ENCODE measurements at places on chromosomes 12 and 14. TPM values are rescaled to one million over a fixed set of nuclear protein-coding genes. Genes with fewer than 3 reads are reported as not detected.

The SERPINA10 gene
- total RNA-seq: 23.0 TPM

The TAS2R46 gene
- total RNA-seq: 2.9 TPM

DNA sequence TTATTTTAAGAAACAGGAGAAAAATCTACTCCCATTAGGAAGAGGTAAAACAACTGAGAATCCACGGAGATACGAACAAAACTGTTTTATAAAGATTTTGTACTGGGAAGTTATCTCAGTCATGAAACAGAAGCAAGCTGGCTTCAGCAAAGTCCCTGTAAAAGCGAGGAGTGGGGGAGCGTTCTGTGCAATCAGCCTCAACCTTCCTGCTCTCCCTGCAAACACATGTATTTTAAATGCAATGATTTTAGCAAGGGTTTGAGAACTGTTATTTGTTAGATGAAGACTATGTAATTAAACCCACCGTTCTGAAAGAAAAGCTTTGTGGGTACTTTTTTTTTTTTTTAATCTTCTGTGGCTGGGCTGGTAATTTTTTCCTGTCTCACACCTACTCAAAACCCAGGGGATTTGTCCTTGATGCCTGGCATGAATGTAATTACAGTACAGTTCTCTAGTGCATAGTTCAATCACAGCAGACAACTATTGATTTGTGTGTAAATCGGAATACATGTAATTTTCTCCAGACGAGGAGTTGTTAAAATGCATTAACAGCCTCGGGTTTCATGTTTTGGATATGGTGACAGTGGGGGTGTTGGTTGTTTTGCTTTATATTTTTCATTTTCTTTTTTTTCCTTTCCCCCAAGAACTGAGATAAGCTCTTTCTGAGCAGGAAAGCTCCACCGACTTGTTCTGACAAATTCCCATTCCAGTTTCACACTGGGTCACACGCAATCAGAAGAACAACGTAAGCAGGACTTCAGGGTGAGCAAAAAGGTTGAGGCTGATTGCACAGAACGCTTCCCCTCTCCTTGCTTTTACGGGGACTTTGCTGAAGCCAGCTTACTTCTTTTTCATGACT is 153.6 kb downstream of the PHLDA1 start:
- peak; percentile 47 for DNase-seq

GRCh38 chr12:4284306-4284705 is 10.7 kb downstream of the CCND2 start:
- DNase-seq: no peak

GRCh38 chr14:50475460-50475859 is 56.9 kb downstream of the MAP4K5 start:
- peak; percentile 16 for DNase-seq

GRCh38 chr12:6567112-6567670 is 900 bp downstream of the NOP2 start:
- DNase-seq: no peak

- no peak for DNase-seq
Measured at GRCh38 chr14:43252866-43253265, 1254.2 kb downstream of the FSCB start.

GRCh38 chr14:69191340-69192111 is at the start of gene EXD2:
EXD2 (plus strand) TSS chr14:69191498; CDS start chr14:69209471, 17,973 bp downstream.
- peak; percentile 92 for DNase-seq

GRCh38 chr12:15842108-15842507 is 40.1 kb upstream of the STRAP start:
- no peak for DNase-seq

All from hepatocyte (in vitro differentiated cells).